H4 (cell line): ENCODE measurements at places on chromosomes 6 and 20.

DNA sequence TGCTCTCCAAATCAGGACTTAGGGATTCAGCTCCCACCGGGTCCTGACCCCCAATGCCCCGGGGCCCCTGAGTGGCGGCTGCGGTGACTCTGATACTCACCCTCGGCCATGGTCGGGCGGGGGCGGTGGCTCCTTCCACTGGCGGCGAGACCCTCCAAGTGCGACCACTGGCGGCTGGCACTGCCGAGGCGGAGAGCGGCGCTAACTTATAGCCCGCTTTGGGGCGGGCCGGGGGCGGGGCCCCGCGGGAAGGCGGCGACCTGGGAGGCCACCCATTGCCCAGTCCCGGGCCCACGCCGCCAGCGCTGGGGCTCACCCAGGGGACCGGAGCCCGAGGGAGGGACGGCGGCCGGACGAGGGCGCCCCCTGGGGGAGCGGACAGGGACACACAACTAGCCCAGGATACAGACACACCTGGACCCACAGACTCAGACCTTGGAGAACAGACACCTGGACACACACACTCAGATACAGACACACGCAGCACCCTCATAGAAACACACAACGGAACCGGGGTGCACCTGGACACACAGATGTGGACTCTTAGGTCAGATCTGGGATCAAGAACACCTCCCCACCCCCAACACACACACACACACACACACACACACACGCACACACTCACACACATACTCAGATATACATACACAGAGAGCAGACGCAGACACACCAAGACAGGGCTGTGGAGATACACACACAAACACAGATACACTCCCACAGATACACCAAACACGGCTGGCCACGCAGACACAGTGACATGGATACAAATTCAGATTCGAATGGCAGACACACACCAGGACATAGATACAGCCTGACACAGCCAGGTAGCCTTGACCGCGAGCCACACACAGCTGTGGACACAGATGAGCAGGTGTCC is at the start of gene TGM2:
TGM2 (minus strand) TSS at position 182 of the 877 bp plus-strand sequence; CDS start at position 110, 72 bp downstream.
- peak; percentile 59 for DNase-seq

GRCh38 chr20:32527447-32528055 is 57.6 kb downstream of the NOL4L start:
- DNase-seq, result no peak

- no peak for DNase-seq
Observed at GRCh38 chr6:123118811-123119210, 122.8 kb downstream of the CLVS2 start.

DNA sequence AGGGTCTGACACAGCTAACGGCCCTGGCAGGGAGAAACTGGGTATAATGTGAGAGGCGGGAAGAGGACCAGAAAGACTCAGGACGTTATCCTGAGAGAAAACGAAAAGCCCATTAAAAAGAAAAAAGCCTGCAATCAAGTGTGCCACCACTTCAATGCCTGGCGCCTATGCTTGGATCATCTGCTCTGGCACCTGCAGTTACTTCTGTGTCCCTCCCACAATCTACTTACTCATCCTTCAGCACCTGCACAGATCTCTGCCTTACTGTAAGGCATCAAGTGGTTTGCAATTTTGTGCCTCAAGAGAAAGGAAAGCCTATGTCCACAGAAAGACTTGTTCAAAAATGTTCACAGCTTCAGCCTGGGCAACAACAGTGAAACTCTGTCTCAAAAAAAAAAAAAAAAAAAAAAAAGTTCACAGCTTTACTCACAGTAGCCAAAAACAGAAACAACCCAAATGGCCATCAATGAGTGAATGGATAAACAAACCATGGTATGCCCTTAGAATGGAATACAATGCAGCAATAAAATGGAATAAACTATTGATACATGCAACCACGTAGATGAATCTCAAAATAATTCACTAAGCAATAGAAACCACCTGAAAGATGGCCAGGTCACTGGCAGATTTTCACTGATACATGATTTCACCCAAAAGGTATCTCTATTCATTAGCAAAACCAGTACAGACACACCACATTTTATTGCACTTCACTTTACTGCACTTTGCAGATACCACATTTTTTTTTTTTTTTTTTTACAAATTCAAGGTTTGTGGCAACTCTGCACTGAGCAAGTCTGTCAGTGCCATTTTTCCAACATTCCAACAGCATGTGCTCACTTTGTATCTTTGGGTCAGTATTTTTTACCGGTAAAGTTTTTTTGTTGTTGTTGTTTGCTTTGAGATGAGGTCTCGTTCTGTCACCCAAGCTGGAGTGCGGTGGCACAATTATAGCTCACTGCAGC is 48.6 kb downstream of the ABHD12 start:
- no peak for DNase-seq

GRCh38 chr6:61833176-61833755 is 452.8 kb downstream of the KHDRBS2 start:
- no peak for DNase-seq

- no peak for DNase-seq
Observed at GRCh38 chr6:88722686-88723085, 240.7 kb downstream of the RNGTT start.

DNA sequence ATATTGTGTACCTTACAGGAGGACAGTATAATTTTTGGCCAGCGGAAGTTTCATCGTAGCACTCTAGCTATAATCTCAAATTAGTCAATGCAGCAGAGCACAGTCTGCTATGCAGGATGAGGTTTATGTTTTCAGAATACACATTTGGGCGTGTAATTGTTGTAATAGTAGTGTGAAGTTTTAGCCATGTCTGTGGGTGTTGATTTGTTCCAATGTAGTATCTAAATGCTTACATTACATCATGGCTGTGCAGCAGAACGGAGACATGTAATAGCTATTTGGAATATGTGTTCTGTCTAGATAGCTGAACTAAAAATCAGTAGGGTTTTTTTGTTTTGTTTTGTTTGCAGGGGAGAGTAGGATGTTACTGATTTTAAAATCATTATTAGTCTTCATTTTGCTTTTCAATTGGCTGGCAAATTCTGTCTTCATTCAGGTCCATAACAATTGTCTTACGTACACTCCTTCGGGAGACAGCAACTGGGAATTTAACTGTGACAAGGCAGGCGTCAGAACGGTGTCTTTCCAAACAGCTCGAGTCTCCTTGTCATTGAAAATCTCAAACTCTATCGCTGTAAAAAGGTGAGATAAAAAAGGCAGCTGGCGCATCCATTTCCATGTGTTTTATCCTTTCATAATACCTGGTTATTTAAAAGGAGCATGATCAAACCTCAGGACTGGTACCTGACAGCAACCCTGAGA is 65.1 kb upstream of the CDH4 start:
- no peak for DNase-seq

DNA sequence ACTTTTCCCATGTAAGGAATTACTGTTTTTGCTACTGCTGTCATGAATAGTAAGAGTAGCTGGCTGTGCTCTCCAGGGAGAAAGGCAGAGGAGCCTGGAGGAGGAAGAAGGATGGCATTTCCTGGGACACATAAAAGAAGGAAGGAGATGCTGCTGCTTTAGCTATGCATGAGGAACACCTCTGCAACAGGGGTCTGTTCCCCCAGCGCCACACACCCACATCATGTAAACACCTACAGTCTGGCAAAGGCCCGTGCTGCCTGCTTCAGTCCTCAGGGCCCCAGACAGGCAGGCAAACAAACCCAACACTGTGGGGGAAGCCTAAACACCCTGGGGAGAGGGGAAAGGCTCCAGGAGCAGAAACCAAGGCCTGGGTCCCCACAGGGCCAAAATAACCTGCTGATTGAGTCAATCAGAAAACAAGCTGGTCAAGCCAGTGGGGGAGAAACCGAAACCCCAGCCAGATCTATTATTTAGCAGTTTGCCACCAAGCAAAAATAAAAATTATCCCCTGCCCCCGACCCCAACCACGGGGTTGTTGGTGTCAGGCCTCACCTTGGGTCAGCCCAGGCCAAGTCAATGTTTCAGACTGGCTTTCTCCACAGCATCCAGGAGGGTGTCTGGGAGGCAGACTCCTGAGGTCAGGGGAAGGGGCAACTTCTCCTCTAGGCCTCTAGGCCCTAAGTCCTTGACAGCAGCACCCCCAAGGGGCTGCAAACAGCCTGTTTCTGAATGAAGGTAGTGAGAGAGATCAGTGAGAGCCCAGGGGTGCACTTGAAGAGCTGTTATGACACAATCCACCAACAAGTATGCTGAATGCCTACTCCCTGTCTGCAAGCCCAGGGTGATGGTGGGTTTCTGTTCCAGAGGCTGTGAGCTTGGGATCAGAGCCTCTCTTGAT is 34.6 kb upstream of the SCUBE3 start:
- DNase-seq, result no peak

- DNase-seq, result peak; percentile 71
Observed at GRCh38 chr6:4687989-4688947, 87.9 kb upstream of the CDYL start.
